ENCODE measurements at places on chromosomes 6 and 20.

DNA sequence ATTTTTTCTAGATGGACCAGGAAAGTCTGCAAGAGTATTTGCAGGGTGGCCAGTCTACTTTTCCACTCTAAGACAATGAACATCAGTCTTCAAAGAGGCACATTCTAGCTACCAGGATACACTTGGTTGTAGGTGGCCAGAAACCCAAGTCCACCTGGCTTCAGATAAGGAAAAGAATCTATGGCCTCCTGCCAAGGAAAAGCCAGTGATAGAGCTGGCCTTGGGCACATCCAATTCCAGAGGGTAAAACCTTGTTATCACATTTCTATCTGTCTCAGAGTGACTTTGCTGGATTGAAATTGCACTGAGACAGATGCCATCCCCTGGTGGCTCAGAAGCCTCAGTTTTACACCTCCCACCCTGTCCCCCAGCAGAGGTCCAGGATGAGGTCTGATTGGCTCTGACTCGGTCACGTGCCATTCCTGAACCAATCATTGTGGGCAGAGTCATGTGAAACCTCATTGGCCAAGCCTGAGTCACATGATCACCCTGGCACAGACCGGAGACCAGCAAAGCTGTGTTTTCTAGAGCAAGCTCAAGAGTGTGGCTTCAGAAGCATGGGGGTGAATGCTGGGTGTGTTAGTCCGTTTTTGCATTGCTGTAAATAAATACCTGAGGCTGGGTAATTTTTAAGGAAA lies 497.4 kb upstream of the SULF2 start:
- DNase-seq: no peak

- DNase-seq: peak; percentile 17
Measured at GRCh38 chr6:54846857-54847674, 495 bp downstream of the FAM83B start.

- no peak for DNase-seq
Measured at GRCh38 chr6:159114569-159114968, 54.6 kb upstream of the FNDC1 start.

- peak; percentile 95 for DNase-seq
Measured at GRCh38 chr6:83859410-83860358, at the start of gene CYB5R4. TSS of gene CYB5R4 (plus strand) at chr6:83859689. CDS start at chr6:83859783, 94 bp downstream.

- no peak for DNase-seq
Measured at GRCh38 chr6:167491438-167492099, 166.7 kb downstream of the TTLL2 start.

- DNase-seq: peak; percentile 7
Measured at GRCh38 chr20:61556673-61557072, 304.6 kb downstream of the CDH4 start.

DNA sequence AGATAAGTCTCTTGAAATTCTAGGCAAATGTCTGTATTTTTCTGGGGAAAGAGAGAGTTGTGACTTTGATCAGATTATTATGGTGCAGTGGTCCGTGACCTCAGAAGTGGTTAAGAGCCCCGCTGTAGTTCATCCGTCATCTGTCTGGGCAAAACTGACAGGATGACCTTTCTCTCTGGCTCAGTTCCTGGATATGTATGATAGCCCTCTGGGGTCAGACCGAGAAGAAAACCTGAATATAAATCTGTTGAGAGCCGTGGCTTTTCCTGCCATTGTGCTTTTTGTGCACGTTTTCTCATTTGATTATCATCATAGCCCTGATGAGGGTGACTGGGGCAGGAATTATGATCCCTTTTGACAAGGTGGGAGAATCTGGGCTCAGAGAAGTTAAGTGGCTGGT lies 26.5 kb downstream of the GHRH start:
- DNase-seq: no peak

- DNase-seq: no peak
Measured at GRCh38 chr20:58577871-58578598, 62.8 kb upstream of the APCDD1L start.

- DNase-seq: peak; percentile 66
Measured at GRCh38 chr6:149075616-149076354, 241.7 kb upstream of the TAB2 start.

- peak; percentile 80 for DNase-seq
Measured at GRCh38 chr20:51541189-51542032, 1.1 kb downstream of the NFATC2 start.

- DNase-seq: no peak
Measured at GRCh38 chr6:169183233-169183632, 70.4 kb downstream of the THBS2 start.

- peak; percentile 15 for DNase-seq
Measured at GRCh38 chr6:116060572-116061283, at the start of gene FRK. TSS of gene FRK (minus strand) at chr6:116060891. CDS start at chr6:116060311, 580 bp downstream.

DNA sequence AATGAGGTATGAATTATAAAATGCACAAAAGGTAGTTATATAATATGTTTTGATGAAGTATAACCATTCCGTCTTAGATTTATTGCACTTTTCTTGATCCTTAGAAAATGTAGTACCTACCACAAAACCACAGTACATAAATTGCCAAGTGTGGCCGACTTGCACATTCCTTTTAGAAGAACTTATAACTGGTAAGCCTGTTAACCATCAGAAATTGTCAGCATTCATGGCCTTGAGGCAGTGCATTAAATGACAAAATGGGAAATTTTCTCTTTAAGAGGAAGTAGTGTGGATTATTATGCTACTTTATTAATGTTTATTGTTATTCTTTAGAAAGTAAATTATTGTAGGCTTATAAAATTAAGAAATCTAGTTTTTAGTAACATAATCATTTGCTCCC lies 29.6 kb downstream of the TAB2 start:
- peak; percentile 46 for DNase-seq

DNA sequence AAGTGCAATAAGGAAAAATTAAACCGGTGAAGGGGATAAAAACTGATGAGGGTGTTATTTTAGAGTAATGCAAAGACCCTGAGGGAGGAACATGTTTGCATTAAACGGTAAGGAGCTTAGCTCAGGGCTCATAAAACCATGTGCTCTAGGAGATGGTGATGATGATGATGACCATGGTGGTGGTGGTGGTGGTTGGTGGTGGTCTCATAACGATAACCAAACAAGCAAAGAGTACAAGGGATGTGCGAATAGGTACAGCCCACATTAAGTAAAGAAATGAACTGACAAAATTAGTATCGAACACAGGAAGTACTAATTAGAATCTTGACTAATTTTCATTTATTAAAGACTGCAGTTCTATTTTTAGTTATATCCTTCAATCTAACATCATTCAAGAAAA lies 139.1 kb downstream of the ATXN1 start:
- DNase-seq: no peak

GRCh38 chr20:34916774-34917354 lies 38.7 kb downstream of the GSS start:
- DNase-seq: no peak

- DNase-seq: no peak
Measured at GRCh38 chr6:36284359-36284758, 14.5 kb downstream of the PNPLA1 start.
